ENCODE measurements at places on chromosomes 12 and 14.

GRCh38 chr14:24483604-24484252 lies 24.3 kb downstream of the CMA1 start:
- no peak for DNase-seq

DNA sequence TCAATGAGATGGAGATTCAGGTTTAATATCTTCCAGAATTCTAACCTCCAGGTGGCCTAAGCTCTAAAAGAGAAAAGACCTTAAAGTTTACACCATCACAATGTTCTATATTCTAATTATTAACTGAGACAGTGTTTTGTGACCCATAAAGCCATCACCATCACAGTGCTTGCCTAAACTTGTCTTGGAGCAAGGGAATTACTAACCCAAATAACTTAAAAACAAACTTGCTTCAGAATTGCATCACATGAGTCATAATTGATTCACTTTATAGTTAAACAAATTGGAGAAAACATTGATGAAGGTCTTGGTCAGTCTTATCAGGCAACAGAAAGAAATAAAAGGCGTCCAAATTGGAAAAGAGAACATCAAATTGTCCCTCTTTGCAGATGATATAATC lies 54.5 kb upstream of the ALG10 start:
- DNase-seq = no peak

GRCh38 chr12:57272337-57273151 lies 21.6 kb upstream of the STAC3 start:
- no peak for DNase-seq

- no peak for DNase-seq
These were observed 185.1 kb upstream of the CDKN3 start for GRCh38 chr14:54211551-54212308.

- DNase-seq = no peak
These were observed 48.1 kb upstream of the BCL11B start for GRCh38 chr14:99320105-99320572.

DNA sequence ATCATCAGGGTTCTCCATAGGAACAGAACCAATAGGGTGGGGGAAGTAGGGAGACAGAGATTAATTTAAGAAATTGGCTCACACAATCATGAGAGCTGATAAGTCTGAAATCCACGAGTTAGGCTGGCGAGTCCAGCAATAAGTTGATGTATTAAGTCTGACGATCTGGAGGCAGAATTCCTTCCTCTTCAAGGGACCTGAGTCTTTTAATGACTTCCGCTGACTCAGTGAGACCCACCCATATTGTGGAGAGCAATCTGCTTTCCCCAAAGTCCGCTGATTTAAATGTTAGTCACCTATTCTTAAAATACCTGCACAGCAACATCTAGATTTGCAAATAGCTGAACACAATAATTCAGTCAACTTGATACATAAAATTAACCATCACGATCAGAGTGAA lies 97.8 kb downstream of the SPTSSA start:
- no peak for DNase-seq

- no peak for DNase-seq
These were observed 409.0 kb upstream of the PDE3A start for GRCh38 chr12:19959353-19959752.

DNA sequence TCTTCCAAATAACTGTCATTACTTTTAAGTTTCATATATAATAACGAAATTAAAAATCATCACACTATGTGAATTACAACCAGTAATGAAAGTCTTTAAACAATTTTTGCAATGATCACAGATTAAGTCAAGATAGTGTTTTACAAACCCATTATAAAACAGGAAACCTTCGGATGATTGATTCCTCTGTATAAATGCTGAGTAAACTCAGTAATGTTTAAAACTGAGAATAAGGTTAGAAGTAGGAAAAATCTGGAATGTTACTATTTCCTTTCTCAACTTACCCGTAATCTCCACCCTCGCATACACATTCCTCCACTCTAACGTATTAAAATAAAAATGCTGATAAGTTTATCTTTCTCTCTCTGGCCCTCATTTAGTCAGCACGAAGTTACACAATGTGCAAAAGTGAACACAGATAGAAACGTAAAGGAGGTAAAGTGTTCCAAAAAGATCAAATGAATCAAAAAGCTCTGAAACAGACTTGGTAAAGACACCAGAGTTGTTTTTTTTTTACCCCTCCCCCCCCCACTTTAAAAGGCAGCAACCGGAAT lies 1.6 kb downstream of the ZFC3H1 start:
- no peak for DNase-seq

GRCh38 chr12:113359939-113360748 lies 1.8 kb downstream of the PLBD2 start:
- DNase-seq = no peak

- DNase-seq = no peak
These were observed 139.0 kb downstream of the TMEM121 start for GRCh38 chr14:105665247-105665950.

GRCh38 chr14:35121026-35121886 lies 534 bp downstream of the PPP2R3C start:
- DNase-seq = no peak

DNA sequence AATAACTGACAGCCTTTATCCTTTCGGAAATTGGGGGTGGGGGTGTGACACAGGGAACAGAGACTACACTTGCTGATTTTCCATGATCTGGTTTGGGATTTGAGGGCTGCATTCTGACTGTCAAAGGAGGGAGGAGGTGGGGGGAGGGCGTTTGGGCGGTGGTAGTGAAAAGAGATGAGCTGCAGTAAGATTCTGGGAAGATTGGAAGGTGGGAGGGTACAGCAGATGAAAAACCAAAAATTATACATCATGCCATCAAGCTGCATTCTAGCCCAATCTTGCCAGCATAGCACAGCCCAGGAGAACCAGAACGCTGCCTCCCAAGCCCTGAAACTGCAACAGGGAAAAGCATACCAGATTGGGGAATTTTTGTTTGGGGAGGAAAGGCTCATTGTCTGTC lies 2.4 kb downstream of the RND1 start:
- no peak for DNase-seq

DNA sequence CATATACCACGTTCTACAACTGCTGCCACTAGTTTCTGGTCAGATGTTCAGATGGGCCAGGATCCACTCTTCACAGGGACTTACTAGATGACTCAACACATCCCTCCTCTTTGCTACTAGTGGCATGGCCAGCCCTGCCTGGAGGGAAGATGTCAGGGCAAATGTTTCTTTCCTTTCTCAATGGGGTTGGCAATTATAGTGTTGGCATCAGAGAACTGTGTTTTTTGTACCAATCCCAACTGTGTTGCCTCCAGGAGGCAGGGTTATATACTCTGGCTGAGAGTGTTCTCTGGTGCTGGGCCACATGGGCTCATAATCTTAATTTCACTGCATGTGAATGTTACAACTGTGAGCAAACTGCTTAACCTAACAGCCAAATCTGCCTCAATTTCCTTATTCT lies 69.9 kb upstream of the AVPR1A start:
- no peak for DNase-seq

DNA sequence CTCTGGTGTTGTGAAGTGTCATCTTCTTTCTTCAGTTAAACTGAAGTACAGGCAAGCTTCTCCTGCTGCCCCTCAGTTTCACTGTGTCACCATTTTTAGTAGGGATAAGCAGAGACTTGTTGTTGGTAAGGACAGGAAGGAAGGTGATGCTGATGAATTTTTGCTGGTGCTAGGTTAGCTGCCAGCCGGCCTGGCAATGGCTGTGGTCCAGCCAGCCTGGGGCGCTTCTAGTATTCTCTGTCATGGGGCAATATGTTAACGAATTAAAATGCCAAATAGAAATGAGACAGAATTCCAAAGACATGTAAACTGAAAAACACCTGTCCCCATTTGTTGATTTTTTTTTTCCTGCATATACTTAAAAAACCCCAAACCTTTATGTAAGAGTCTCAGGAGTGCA lies 602.9 kb downstream of the DIO2 start:
- no peak for DNase-seq

DNA sequence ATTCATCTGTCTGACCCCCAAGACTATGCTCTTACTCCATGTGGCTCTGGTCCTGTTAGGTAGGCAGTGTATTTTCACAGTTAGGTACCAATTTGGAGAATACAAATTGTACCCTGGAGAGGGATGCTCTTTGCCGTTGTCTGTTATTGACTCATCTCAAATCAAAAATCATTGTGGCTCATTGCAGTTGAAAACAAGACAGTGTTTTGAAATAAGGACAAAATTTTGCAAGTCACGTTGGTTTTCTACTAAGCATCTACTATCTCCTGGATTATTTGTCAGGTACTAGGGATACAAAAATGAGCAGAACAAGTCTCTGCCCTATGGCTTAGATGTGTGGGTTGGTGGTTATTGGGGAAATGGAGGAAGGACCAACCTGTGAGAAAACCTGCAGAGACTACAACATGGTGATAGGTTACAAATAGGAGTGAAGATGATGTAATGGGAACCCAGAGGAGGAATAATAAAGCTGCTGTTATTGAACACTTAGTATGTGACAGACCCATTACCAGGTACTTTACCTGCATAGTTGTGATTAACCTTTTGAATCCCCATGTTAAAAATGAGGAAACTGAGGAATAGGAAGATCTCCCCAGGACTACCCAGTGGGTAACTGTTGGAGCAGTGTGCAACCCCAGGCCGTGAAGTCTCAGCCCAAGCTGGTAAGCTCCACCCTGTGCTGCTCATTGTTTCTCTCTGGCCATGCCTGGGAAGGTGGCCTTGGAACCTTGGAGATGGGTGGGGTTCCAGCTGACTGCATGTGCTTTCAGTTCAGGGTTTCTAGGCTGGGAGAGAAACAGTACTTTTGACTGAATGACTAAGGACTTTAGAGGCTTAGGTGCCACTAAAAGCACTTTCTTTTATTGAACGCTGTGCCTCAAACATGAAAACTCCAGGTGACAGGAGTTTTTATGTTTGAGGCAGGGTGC lies 72.9 kb upstream of the SRSF5 start:
- DNase-seq = no peak

- DNase-seq = no peak
These were observed 996.8 kb upstream of the TMEM132C start for GRCh38 chr12:127270193-127270592.

DNA sequence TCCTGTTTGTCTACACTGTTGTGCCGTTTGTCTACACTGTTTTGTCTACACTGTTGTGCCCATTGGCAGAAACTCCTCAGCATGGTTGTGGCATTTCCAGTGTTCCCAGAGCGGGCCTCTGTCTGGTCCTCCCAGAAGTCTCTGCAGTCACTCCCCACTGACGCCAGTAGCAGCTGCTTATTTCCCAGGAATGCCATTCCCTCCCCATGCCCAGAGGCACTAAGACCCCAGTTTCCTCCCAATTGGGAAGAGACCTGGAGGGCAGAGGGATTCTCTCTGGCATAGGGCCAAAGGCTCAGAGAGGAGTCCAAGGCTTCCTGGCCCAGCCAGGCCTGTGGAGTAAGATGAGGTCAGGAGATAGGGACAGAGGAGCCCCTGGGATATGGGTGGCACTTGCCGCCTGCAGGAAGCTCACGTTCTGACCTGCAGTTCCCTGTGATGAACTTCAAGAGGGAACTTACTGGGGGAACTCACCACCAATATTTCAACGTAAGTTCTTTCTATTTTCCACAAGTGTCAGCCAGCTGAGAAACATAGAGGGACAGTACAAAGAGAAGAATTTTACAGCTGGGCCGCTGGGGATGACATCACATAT lies 69.1 kb downstream of the TNFAIP2 start:
- no peak for DNase-seq

DNA sequence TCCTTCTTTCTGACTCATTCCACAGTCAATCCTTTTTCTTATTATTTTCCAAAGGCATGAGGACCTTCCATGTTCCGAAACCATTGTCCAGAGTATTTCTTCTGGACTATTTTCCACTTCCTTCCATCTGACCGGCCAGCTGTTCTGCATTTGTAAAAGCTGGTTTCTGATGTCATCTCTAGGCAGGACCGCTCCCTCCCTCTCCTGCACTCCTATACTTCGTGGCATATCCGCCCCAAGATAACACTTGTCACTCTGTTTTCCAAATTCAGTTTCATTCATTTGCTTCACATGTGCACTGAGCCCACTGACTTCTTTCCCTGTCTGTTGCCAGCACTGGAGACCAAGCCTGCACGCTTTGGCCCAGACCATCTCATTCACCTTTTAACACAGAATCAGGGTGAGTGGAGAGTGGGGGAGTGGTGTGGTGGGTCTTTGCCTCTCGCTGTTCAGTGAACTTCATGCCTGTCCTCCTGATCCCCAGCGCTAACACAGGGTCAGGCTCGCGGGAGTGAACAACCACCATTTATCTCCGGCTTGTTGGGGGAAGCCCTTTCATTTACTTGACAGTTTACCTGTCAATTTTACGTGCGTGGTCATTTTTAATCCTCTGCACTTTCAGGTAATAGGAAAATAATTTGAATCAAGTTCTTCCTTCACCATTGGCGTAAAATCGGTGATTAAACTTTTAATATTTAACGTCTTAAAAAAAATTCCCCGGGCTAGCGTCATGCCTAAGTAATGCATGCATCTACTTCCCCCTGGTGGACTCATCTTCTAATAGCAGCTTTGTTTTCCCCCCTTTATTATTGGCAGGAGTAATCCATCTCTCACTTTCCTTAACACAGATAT lies 52.5 kb downstream of the C12orf75 start:
- DNase-seq = no peak

- no peak for DNase-seq
These were observed 29.1 kb upstream of the SLC38A2 start for GRCh38 chr12:46401662-46402061.

- no peak for DNase-seq
These were observed 618.7 kb downstream of the VRK1 start for GRCh38 chr14:97415907-97416306.

DNA sequence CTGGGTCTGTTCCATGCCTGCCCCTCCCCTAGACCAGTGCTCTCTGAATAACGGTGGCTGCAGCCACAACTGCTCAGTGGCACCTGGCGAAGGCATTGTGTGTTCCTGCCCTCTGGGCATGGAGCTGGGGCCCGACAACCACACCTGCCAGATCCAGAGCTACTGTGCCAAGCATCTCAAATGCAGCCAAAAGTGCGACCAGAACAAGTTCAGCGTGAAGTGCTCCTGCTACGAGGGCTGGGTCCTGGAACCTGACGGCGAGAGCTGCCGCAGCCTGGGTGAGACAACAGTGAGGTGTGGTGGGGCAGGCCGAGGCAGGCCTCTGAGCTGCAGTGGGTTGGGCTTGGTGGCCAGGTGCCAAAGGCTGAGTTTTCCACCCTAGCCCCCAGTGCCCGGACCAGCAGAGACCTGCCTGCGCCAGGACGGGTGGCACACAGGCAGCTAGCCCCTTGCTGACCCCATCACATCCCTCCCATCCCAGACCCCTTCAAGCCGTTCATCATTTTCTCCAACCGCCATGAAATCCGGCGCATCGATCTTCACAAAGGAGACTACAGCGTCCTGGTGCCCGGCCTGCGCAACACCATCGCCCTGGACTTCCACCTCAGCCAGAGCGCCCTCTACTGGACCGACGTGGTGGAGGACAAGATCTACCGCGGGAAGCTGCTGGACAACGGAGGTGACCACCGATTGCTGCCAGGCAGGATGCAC lies 28.2 kb upstream of the LRP1-AS start:
- peak; percentile 64 for DNase-seq

- no peak for DNase-seq
These were observed 229.2 kb upstream of the GARIN6 start for GRCh38 chr12:99418379-99418778.

- DNase-seq = no peak
These were observed 679 bp downstream of the ARF6 start for GRCh38 chr14:49893309-49894213.

GRCh38 chr14:99683619-99684409 lies at the start of gene CYP46A1:
Gene CYP46A1, plus strand, starts transcription at chr14:99684298. Its CDS starts 120 bp downstream, at chr14:99684418.
- DNase-seq = peak; percentile 88

GRCh38 chr14:71287567-71287966 lies 380.3 kb downstream of the PCNX1 start:
- no peak for DNase-seq

Data from NCI-H1436 treated with DMSO at 0.1 percent for 48 hours (cell line).